NCI-H187 (cell line): ENCODE measurements at places on chromosomes 3 and 15.

DNA sequence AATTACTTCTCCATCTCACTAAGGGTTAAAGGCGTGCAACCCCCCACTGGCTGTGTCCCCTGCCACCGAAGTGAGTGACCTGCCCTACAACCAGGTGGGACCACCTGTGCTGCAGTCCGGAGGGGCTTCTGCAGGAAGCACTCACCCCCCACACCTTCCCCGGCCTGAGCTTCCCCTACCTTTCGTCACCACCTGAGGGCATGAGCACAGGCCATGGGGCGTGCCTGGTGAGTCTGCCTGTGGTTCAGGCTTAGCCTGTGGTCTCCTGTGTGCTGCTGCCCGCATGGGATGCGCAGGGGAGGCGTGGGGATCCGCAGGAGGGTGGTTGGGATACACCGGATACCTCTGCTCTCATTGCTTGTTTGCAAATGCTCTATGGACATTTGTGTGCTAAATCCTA, 46.0 kb downstream of the KLHL25 start:
- DNase-seq = no peak

- no peak for DNase-seq
Observed at GRCh38 chr3:484341-484740, 287.8 kb downstream of the CHL1 start.

DNA sequence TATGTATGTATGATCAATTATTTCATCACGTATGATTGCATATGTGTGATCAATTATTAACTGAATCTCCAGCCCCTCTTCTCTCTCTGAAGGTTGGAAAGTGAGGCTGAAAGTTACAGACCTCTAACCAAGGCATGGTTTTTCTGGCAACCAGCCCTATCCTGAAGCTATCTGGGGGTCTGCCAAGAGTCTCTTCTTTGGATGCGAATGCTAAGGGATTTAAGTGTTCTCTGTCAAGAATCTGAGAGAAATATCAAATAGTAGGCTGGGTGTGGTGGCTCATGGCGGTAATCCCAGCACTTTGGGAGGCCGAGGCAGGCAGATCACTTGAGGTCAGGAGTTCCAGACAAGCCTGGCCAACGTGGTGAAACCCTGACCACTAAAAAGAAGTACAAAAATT, 8.1 kb downstream of the NKTR start:
- DNase-seq = no peak

- DNase-seq = no peak
Observed at GRCh38 chr3:129855170-129855831, 38.2 kb downstream of the TMCC1 start.

DNA sequence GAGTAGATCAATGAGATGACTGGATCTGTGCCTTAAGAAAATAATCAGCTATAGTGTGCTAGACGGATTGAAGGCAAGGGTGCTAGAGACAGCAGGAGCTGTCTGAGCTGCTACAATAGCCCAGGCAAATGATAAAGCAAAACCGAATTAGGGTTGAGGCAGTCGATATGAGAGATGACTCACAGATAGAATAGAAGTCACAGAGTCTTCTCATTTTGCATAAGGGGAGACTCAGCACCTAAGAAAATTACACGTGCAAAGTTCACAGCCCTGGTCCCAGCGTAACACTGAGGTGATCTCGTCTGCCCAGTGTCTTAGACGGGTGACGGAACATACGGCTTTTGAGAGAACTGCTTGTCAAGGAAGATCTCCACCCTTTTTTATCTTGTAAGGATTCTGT, 11.6 kb downstream of the LPP start:
- DNase-seq = no peak

GRCh38 chr3:14462738-14463137, 60.3 kb downstream of the SLC6A6 start:
- DNase-seq = no peak

DNA sequence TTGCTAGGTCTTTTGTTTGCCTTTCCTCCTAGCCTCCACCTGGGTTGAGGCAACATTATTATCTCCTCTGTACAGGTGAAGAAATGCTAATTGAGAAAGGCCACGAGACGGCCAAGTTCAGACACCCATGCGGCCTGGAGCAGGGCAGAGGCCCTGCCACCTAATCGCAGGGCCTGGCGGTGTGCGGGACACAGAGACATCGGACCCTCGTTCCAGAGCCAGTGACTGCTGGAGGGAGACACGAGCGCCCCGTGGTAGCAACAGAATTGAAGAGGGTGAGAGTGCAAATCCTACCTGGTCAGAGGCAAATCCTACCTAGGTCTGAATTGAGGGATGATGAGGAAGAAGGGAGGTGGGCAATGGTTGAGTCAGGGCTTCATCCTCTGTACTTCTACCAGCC, 113.8 kb upstream of the MEF2A start:
- no peak for DNase-seq

GRCh38 chr3:106714400-106714799, 662.8 kb upstream of the CCDC54 start:
- no peak for DNase-seq

- DNase-seq = no peak
Observed at GRCh38 chr3:134040066-134040465, 10.3 kb upstream of the SLCO2A1 start.

DNA sequence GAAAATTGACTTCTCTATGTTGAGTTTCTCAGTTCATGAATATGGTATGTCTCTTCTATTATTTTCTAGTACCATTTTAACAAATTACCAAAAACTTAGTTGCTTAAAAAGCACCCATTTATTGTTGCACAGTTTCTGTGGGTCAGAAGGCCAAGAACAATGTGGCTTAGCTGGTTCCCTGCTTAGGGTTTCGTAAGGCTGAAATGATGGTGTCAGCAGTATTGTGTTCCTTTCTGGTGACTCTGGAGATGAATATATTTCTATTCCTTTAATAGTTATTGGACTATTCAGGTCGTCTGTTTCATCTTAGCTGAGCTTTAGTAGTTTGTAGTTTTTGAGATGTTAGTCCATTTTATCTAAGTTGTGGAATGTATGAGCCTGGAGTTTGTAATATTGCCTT, 44.9 kb downstream of the IL1RAP start:
- DNase-seq = no peak
